ENCODE measurements at places on chromosomes 7 and 10. TPM values are rescaled to one million over a fixed set of nuclear protein-coding genes. Genes with fewer than 3 reads are reported as not detected.

GRCh38 chr7:133052401-133052756 lies 29.5 kb downstream of the CHCHD3 start:
- no peaks in the 10 kb centered on the region for H3K36me3 ChIP-seq
- H3K27ac ChIP-seq: no peak overlapping the region
- DNase-seq: no peak
- H3K27me3 ChIP-seq: no peaks in the 10 kb centered on the region
- no peak overlapping the region for H3K4me3 ChIP-seq

GRCh38 chr7:128941946-128942526 lies 4.3 kb downstream of the IRF5 start:
- DNase-seq: no peak
- H3K36me3 ChIP-seq: no peaks in the 10 kb centered on the region
- H3K4me1 ChIP-seq: peaks cover 4% of the 10 kb centered on the region
- H3K27ac ChIP-seq: no peak overlapping the region

The LIPA gene
- 19.5 TPM for total RNA-seq

DNA sequence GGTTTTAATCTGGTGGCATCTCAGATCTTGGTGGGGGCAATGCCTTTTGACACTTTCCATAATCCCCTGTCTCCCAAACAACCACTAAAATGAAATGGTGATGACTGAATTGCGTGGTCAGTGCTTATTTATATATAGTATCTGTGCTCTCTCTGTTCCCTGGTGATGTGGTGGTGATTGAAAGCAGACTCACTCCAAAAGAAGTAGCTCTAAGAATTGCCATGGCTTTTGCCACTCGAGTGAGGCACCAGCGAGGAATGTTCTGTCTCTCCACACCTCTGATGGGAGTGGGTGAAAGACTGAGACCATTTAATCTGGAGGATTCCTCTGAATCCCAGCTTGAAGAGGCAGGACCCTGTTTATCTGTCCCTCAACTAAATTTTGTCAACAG lies 2.8 kb downstream of the DUSP5 start:
- no peaks in the 10 kb centered on the region for H3K27me3 ChIP-seq
- peaks cover 60% of the 10 kb centered on the region for H3K4me1 ChIP-seq
- peak overlapping the region; percentile 88 for H3K4me3 ChIP-seq
- DNase-seq: no peak
- peaks cover 12% of the 10 kb centered on the region for H3K36me3 ChIP-seq

DNA sequence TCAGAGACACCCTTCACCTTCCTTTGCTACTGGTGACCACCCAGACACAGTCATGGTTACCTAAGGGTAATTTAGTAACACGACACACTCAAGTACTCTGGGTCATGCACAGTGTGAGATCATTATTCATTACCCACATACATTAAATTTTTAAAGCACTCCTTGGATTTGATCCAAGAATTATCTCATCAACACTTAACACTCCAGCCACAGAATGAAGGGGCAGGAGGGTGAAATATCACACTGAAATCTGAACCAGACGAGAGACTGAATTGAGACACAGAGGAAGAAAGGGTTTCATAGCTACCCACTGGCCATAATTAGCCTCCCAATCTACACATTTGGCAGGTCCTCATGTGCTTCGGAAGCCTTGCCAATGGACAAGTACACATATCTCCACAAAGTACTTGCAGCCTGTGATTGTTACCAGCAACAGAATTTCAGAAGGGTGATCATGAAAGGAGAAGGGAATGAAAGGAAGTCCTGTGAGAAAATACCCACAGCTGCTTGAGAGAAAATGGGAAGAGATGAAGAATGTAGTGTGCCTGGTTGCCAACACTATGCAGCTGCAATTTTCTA lies 189.3 kb downstream of the POLR1F start:
- H3K4me3 ChIP-seq: no peak overlapping the region
- H3K4me1 ChIP-seq: no peaks in the 10 kb centered on the region
- H3K27ac ChIP-seq: no peak overlapping the region
- H3K36me3 ChIP-seq: no peaks in the 10 kb centered on the region
- no peak for DNase-seq
- no peaks in the 10 kb centered on the region for H3K27me3 ChIP-seq

DNA sequence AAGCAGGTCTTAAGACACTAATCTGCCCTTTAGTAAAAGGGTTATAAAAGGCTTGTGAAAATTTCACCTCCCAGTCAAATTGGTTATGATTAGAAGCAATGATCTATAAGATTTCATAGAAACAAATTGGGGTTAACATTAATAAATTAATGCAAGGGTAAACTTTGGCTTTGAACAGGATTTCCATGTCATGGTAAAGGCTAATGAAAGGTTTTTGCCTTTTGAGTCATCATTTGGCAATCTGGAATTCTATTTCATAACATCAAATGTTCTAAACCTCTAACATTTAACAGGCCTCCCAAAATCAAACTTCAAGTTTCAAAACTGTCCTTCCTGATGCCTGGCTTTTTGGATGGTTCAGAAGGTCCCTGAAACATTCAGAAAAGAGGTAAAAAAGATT lies 62.4 kb downstream of the COA1 start:
- peaks cover 44% of the 10 kb centered on the region for H3K36me3 ChIP-seq
- H3K27me3 ChIP-seq: no peaks in the 10 kb centered on the region
- H3K4me3 ChIP-seq: no peak overlapping the region
- H3K27ac ChIP-seq: no peak overlapping the region
- no peak for DNase-seq

The MEST gene
- total RNA-seq: 628 TPM

GRCh38 chr7:128672927-128673517 lies 930 bp downstream of the GARIN1A start:
- no peaks in the 10 kb centered on the region for H3K27me3 ChIP-seq
- no peaks in the 10 kb centered on the region for H3K4me1 ChIP-seq
- no peaks in the 10 kb centered on the region for H3K36me3 ChIP-seq
- peak overlapping the region; percentile 28 for H3K27ac ChIP-seq

The GPR26 gene
- not detected for total RNA-seq

The NRCAM gene
- 19.9 TPM for total RNA-seq

DNA sequence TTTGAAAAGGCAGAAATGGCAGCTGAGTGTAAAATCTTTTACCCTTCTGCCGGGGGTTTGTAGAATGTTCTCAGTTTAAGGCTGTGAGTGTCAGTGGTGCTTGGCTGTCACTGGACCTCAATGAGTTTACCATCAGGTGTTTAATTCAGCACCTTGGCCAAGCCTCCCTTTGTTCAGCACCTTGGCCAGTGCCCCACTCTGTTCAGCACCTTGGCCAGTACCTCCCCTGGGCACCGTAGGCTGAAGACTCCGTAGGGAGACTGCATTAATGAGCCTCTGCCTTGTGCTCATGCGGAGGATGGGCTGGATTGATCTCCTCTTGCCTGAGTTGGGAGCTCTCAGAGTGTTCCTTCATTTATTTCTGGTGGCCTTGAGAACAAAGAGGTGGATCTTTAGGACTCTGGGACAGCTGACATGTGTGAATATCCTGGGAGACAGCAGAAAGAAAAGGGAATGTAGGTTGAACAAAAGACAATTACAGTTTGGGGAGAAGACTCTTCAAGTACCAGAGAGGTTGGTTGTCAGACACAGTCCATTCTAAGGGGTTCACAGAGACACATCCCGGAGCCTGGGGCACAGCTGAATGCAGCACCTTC lies 1.6 kb downstream of the FAM24A start:
- DNase-seq: peak; percentile 82
- H3K36me3 ChIP-seq: no peaks in the 10 kb centered on the region
- no peak overlapping the region for H3K27ac ChIP-seq

- H3K27me3 ChIP-seq: no peaks in the 10 kb centered on the region
- peaks cover 18% of the 10 kb centered on the region for H3K4me1 ChIP-seq
- no peak overlapping the region for H3K4me3 ChIP-seq
- no peaks in the 10 kb centered on the region for H3K36me3 ChIP-seq
- no peak overlapping the region for H3K27ac ChIP-seq
These were observed 32.0 kb upstream of the RBM20 start for GRCh38 chr10:110612087-110612486.

The ATOH7 gene
- total RNA-seq: 0.65 TPM

DNA sequence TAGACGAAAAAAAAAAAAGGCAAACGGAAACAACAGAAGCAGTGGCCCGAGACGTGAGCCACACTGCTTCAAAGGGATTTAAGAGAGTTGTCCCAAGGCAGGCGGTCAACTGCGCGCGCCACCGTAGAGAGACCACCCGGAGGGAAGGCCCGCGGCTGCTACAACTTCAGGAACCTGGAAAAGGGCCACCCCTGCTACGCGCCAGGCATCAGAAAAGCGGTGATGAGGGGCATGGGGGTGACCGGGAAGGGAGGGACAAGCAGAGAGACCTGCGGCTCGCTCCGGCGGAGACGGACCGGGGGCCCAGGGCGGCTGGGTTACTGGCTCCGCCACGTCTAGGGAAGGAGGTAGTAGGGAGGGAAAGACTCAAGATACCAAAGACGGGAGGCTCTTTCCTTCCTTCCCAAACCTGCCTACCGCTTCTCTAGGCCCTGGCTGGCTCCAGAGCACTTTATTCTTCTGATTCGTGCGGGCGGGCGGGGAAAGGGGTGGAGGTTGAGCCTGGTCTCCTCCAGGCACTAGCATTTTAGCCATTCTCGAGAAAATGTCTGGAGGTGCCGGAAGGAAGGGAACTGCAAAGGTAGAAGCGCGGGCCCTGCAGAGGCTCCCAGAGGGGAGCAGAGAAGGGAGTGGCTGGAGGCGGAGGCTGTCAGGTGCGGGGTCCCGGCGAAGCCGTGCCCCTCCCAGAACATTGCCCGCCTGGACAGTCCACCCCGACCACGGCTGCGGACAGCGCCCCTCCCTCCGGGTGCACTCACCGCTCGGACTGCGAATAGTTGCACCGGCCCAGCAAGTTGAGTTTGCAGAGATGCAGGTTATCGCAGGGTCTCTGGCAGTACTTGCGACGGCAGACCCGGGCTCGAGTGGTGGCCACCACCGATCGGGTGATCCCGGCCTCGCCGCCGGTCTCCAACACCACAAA lies 993 bp downstream of the ZC3HAV1 start:
- peak overlapping the region; percentile 95 for H3K27ac ChIP-seq
- peak overlapping the region; percentile 88 for H3K4me3 ChIP-seq
- H3K36me3 ChIP-seq: no peaks in the 10 kb centered on the region
- peak; percentile 40 for DNase-seq
- peaks cover 18% of the 10 kb centered on the region for H3K4me1 ChIP-seq

The PRLHR gene
- total RNA-seq: 1.5 TPM

DNA sequence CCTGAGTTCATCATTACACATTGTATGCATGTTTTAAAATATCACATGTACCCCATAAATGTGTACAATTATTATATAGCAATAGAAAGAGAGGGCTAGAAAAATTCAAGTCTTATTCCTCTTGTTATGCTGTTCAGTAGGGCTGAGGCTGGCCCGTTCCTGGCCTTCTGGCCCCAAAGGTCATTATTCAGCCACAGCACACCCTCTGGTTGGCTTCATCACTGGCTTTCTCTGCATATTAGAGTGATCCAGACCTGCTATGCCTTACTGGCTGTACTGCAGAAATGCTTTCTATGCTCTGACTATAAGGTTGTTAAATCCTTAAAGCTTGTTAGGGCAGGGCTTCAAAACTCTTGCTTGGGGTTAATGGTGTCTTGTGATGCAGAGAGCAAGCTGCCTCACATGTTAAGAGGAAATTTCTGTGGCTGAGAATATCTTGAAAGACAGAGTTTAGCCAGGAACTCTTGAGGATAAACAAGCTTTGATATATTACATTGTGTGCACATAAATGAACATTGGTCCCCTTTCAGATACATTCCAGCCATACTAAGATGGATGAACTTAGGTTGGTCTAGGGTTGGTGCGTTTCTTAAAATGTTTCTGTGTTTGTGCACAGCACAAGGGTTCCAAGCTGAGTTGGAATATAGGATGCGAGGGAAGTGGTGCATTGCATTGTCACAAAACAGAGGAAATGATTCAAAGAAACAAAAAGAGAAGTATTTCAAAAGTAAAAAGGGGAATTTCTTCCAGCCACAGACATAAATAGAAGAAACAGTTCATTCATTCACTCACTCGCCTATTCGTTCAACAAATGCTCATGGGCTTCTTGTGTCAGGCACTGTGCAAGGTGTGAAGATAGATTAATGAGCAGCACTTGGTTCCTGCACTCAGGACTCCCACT lies 61.6 kb upstream of the WDR11 start:
- H3K4me1 ChIP-seq: no peaks in the 10 kb centered on the region
- H3K27ac ChIP-seq: no peak overlapping the region
- H3K27me3 ChIP-seq: no peaks in the 10 kb centered on the region
- H3K4me3 ChIP-seq: no peak overlapping the region
- no peaks in the 10 kb centered on the region for H3K36me3 ChIP-seq

DNA sequence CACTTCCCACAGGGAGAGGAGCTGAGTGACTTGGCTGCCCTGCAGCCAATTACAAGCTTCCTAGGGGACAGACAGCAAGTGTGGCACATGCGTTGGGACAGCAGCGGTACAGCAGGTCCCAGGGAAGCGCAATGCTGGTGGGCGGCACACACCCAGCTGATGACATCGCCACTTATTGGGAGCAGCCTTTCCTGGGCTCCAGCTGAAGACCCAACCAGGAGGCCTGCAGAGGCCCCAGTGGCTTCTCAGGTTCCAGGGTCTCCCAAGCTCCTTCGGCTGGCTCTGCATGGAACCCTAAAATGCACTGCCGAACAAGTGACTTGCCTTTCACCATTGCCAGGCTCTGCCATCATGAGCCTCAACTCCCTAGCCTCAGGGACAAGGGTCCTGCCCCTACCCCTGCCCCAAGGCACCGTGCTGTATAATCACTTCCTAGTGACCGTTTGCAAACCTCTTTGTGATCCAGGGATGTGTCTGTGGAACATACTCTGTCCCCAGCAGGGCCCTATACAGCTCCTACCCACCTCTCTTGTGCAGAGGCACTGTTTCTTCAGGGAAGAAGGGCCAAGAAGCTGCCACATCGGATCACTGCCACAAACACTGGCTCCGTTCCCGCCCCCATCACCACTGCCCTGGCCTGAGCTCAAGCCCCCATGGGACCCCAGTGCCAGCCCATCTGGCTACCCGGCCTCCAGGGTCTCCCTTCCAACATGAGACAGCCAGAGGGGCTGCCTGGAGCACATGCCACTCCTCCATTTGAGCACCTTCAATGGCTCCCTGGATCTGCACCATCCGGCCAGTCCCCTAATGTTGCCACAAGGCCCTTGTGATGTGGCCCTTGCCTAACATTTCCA lies 19.3 kb upstream of the SLIT1 start:
- peaks cover 6% of the 10 kb centered on the region for H3K27me3 ChIP-seq
- H3K27ac ChIP-seq: no peak overlapping the region
- H3K36me3 ChIP-seq: no peaks in the 10 kb centered on the region
- DNase-seq: no peak
- H3K4me1 ChIP-seq: no peaks in the 10 kb centered on the region

DNA sequence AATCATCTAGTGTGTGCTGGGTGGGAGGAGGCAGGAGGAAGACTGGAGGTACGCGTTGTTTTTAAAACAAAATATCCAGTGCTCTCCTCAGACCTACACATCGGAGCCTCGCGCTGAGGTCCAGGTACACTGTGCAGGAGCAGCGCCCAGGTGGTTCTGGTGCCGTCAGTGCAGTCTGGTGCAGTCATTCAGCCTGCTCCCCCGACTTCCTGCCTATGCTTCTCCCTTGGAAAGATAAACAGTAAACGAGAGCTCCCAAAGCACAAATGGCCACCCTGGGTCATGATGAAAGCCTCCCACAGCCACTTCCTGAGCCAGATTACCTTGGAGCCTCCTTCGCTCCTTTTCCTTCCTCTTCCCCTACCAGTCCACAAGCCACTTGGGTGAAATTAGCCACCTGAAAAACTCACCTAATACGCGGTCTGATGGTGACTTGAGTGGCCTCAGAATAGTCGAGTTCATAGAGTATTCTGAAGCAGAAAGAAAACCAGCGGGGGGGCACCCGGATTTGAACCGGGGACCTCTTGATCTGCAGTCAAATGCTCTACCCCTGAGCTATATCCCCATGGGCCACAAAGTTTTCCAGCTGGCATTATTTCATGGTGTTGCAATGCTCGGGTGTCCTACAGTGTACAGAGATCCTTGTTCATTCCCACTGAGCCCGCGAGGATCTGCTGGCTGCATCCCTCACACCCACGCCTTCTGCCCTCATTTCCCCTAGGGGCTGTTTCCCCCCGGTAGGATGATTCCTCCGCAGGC lies 82.5 kb downstream of the ZNF467 start:
- peaks cover 41% of the 10 kb centered on the region for H3K27me3 ChIP-seq
- peaks cover 4% of the 10 kb centered on the region for H3K4me1 ChIP-seq
- no peak overlapping the region for H3K4me3 ChIP-seq

All from progenitor cell of endocrine pancreas (in vitro differentiated cells).